Cerebellar cortex (tissue), 1 donor: ENCODE measurements at places on chromosomes 13 and 19.

DNA sequence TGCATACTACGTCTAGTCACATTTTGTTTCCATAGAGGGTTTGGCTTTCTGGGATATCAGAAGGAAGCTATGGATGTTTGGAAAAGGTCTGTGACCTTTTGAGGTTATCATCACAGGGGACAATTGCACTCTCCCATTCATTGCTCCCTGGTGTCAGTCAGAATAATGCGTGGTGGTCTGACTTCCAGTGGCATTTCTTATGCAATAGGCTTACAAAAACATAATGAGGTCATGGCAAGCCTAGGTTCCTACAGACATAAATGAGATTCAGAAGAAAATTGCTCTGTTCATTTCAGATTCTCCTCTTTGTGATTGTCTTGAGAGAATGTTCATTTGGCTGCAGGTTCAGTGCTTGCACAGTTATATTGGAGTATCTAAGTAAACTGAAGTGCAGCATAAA is 54.6 kb downstream of the ARHGAP35 start:
- no peak for DNase-seq

GRCh38 chr13:21050288-21051197 is 10.8 kb downstream of the LATS2 start:
- DNase-seq, result no peak

DNA sequence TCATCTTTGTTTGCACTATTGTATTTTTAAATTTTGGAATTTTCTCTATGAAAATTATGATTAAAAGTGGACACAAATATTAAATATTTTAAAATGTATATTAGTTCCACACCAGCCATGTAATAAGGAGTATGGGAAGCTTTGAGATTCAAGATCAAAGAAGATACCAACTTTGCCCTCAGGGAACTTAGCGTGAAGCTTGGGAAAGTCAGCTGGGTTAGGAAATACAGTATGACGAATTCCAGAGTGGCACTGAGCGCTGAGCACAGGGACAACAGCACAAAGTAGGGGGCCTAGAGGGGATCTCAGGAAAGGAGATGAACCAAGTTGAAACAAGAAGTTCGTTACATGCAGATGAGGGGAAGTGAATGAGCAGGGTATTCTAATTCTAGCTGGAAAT is 76.9 kb upstream of the SHISA2 start:
- DNase-seq, result no peak

GRCh38 chr13:32073180-32073864 is 41.7 kb downstream of the FRY start:
- no peak for DNase-seq
